ENCODE measurements at places on chromosomes 7 and 10.
A peak's percentile ranks its signal among the peaks of the same experiment; 100 is the strongest.

DNA sequence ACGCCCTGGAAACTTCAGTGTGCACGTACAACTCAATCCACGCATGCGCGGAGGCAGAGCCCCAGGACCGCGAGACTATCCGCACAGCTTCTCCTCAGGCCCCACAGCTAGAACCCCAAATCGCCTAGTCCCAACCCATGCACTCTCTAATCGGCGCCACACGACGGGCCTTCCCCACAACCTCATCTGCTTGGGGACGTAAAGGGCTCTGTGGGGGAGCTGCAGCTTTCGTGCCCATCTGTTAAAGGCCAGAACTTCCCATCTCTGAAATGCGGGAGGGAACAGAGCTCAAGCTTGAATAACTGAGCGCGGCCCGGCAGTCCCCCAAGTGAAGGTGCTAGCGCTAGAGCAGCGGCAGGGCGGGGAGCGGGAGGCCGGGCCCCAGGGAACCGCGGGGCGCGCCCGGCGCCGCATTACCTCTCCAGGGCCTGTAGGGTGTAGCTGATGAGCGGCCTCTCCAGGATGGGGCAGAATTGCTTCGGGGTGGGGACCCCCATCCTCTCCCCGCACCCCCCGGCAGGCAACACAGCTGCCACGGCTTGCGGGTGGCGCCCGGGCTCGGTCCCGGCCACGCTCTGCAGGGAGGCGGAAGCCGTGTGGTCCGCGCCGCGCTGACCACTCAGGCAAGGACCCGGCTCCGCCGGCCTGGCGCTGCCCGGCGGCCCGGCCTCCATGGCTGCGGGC lies 547 bp downstream of the CRPPA start:
- peak; percentile 35 for DNase-seq

DNA sequence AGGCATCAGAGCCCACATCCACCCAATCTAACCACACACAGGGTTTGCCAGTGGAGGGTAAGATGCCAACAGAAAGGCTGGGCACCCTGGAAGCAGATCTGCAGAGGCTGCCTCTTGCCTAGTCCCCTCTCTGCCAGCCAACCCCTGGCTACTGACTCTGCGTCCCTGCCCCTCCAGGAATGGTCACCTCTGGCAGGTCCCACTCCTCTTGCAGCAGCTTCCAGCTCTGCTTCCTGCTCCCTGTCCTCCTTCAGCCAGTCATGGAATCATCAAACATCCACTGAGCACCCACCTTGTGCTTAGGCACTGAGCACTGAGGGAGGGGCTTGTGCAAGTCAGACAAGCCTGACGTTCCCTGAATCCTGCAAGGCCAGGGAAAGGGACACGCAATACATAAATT lies 20.1 kb upstream of the HABP2 start:
- DNase-seq, result no peak

DNA sequence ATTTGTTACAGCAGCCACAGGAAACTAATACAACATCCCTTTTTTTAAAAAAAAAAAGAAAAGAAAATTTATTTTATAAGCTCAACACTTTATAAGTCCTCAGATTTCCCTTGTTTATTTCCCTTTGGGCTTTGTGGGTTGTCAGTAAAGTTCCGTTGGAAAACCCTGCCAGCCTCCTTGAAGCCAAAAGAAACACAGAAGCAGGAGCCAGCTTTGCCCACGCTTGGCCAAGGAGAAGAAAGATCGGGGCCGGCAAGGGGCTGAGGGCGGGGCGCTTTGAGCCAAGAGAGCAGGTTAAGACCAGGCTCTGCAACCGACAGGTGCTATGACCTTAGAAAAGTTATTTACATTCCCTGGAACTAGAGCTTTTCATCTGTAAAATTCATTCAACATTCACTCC lies 72.7 kb downstream of the RGS10 start:
- no peak for DNase-seq

GRCh38 chr7:36261019-36261754 lies 108.1 kb downstream of the EEPD1 start:
- DNase-seq, result no peak

DNA sequence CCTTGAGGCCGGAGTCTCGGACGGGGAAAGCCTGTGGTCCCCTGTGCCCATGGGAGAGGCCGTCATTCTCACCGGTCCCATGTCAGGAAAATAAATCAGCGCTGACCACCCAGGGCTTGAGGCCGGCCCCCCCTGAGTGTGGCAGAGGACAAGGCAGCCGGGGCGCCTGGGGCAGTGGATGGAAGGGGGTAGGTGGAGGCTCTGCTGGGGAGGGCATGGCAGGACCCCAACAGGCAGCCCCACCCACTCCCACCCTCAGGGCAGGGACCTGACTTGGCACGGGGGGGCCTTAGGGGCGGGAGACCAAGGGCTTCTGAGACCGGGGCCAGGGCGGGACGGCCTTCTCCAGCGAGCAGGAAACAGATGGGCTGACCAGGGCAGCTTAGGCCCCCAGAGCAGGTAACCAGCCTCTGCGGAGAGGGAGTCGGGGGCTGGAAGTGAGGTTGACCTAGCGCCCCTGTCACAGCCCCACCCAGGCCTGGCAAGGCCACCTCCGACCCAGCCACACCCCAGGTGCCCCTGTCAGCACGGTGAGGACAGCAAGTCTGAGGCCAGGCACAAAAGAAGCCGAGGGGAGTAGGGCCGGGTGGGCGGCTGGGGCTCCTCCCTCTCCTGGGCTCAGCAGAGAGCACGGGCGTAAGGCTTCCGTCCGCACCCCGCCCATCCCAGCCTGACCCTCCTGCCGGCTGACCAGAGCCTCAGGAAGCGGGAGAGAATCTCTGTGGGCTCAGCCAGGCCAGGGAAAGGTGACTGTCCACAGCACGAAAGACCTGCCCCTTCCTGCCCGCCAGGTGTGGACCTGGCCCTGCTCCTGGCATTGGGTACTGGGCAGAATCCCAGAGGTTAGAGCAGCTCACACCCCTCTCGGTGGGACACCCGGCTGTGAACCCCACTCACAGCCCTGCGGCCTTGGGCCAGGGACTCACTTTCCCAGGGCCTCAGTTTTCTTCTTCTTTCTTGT lies 87.4 kb downstream of the FOXL3 start:
- no peak for DNase-seq

DNA sequence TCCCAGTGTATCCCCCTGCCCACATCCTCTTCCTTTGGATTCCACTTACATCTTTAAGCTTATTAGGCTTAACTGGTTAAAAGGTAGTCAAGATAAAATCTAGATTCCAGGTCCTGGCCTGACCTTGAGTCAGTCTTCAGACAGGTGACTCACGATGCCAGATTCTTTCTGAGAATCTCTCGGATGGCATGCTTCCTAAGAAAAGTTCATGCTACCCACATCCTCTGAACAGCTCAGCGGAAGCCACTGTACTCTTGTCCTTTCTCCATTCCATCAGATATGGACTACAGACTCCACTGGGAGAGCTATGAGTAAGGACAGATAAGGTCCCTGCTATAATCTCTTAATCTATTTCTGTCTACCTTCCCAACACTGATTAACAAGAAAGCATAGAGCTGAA lies 43.4 kb downstream of the DNMBP start:
- no peak for DNase-seq

DNA sequence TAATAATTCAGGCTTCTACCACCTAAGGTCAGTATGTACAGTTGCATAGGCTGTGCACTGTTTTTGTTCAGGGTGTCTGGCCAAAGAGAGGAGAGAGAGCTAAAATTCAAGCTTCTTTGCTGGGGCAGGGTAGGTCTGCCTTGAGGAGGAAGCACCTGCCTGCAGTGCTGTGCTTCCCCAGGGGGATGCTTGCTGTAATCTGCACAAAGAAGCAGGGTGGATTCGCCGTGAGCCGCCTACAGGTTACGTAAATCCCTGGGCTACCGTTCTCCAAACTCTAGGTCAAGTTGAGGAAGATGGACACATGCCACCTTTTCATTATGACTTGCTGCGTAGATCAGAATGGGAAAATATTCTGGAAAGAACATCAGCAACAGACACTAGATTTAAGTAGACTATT lies 543.3 kb downstream of the TNS3 start:
- DNase-seq, result no peak

- DNase-seq, result no peak
Observed at GRCh38 chr7:127391591-127392181, 822 bp downstream of the ZNF800 start.

DNA sequence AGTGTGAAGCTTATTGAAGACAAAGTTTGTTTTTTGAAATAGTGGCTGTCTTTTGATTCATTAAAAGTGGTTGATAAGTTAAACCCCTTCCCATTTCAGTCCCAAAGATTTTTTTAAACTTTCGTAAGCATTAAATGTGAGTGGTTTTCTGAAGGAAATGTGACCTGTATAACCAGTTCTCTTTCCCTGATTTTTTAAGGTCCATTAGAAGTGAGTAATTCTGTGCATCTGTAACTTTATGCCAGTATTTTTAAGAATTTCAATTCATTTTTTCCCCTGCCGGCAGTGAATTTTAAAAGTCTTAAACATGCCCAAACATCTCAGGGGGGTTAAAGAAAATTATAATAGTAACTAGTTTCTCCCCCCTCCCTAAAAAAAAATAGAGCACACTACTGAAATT lies 254.6 kb upstream of the SP8 start:
- no peak for DNase-seq

Data from GM12864 (cell line).